GM23248 (cell line): ENCODE measurements at places on chromosomes 1 and 21.

- DNase-seq: no peak
Observed at GRCh38 chr1:63638471-63638870, 45.3 kb downstream of the PGM1 start.

- DNase-seq: no peak
Observed at GRCh38 chr1:29258189-29258975, 22.1 kb downstream of the PTPRU start.

GRCh38 chr1:239421811-239422210, 35.4 kb downstream of the CHRM3 start:
- DNase-seq: no peak

- peak; percentile 90 for DNase-seq
Observed at GRCh38 chr1:77540501-77541161, 141.8 kb downstream of the ZZZ3 start.

- DNase-seq: peak; percentile 34
Observed at GRCh38 chr1:209830722-209831121, 3.0 kb downstream of the UTP25 start.

DNA sequence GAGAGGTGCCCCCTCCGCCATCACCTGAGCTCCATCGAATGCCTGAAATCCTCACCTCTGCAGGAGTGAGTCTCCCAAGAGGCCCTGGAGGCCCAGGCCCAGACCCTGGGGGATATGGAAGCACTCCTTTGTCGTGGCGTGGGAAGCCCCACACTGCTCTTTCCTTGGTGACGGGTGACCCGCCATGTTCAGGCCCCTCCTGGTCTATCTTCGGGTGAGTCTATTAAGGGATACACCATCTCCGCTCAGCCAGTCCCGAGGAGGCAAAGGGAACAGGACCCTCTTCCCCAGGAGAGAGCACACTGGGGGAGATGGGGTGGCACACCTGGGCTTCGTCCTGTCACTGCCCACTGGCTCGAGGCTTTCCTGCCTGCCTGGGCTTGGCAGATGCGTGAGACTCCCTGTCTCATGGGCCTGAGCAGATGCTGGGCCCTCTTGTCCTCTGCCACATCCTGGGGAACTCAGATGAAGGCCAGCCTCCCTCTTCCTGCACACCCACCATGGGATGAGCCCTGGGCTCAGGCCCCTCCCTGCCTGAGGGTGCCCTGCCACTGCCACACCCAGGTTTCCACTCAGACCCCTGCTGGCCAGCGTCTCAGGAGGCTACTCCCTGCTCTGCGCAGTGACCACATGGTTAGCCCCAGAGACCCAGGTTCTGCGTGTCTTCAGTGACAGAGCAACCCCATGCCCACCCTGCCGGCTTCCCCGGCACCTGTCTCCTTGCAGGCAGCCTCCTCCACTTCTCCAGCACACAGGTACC, 3.8 kb upstream of the NPHP4 start:
- no peak for DNase-seq

DNA sequence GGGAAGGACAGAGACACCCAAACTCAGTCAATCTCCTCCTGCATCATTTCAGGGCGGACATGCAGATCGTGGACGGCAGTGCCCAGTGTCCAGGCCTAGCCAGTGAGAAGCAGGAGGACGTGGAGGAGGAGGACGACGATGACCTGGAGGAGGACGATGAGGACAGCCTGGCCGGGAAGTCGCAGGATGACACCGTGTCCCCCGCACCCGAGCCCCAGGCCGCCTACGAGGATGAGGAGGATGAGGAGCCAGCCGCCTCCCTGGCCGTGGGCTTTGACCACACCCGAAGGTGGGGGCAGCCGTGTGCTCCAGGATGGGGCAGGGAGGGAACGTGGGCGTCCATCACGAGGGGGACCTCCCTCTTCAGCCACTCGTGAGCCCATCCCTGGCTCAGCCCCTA, 23.6 kb upstream of the ARHGEF16 start:
- DNase-seq: no peak

- DNase-seq: peak; percentile 39
Observed at GRCh38 chr1:214966346-214966745, 116.2 kb upstream of the KCNK2 start.

- DNase-seq: peak; percentile 65
Observed at GRCh38 chr1:11654137-11654938, at the start of the genes FBXO2 and FBXO44. FBXO2 (minus strand) TSS chr1:11654429; CDS start chr1:11654340, 89 bp downstream. FBXO44 (plus strand) TSS chr1:11654877; CDS start chr1:11655836, 959 bp downstream.

GRCh38 chr1:22814176-22815042, 103.8 kb downstream of the EPHB2 start:
- DNase-seq: peak; percentile 46
